ENCODE measurements at places on chromosomes 16 and 17. TPM values are rescaled to one million over a fixed set of nuclear protein-coding genes. Genes with fewer than 3 reads are reported as not detected.

GRCh38 chr16:55000595-55000994, 69.9 kb downstream of the IRX5 start:
- DNase-seq, result no peak

- DNase-seq, result peak; percentile 74
These were observed 29.8 kb downstream of the PRSS54 start for GRCh38 chr16:58264961-58265479.

GRCh38 chr16:4077174-4077649, 39.0 kb downstream of the ADCY9 start:
- DNase-seq, result no peak

DNA sequence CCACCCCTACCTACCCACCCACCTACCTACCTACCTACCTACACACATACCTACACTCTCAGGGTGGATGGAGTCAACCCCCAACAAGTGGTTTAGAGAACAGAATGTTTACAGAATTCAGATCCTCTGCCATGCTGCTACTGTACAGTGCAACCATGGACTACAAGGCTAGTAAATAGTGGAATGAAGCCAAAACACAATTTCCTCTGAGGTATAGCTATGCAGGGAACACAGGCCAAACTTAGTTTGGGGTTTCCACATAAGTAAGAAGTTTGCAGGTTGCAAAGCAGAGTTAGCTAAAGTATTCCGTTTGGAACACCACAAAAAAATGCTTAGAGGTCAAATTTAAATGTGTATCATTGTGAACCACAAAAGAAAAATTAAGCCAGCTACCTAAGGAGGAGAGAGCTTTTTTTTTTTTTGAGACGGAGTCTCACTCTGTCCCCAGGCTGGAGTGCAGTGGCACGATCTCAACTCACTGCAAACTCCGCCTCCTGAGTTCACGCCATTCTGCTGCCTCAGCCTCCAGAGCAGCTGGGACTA, 2.7 kb upstream of the AP1G1 start:
- no peak for DNase-seq

- no peak for DNase-seq
These were observed 6.9 kb downstream of the DEXI start for GRCh38 chr16:10935226-10935915.

DNA sequence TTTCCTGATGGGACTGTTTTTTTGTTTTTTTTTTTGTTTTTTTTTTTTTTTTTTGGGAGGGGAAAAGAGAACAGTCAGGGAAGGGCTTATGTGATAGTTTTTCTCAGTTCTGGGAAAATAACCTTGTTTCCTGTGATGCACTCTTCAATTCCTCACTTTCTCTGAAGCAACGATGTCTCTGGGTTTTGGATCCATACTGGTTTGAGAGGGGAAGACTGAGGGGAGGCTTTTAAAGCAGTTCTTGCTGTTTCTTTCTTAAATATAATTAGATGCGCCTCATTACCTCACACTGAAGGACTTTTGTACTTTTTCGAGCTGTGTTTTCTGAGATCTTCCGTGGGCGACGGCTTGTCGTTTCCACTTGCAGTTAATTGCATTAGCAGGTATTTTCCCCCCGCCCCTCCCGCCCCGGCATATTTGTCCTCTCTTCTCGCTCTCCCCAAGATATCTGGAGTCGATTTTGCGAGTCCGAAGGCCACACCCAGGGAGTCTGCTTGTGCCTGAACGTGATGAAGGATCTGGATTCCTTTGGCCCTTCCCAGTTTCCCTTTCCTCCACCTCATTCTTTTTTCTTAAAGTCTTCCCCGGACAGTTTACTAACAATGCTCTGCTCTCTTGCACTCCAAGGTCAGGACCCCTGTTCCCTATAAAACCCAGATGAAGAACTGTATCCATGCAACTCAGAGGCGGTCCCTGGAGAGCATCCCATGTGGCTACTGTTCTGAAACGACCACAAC, 125.2 kb upstream of the ZFHX3 start:
- no peak for DNase-seq

The CSH2 gene
- not detected for total RNA-seq

DNA sequence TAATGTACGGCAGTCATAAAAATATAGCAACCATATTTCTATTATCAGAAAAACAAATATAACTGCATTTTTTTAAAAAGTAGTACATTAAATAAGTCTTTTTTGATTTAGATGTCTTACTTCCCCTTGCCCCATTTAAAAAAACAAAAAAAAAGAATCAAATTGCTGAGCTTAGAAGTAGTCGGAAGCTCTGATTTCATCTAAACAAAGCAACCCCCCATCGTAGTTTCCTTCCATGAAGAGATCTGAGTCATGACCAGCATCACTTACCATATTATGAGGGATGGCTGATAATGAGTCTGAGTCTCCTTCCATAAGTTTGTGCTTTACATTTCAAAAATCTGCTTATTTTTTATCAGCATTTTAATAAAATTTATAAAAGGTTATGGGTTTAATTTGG, 86.2 kb downstream of the ITFG1 start:
- DNase-seq, result no peak

- no peak for DNase-seq
These were observed 46.9 kb downstream of the SOCS1 start for GRCh38 chr16:11208916-11209665.

GRCh38 chr17:69723316-69723715, 308.8 kb downstream of the MAP2K6 start:
- DNase-seq, result no peak

DNA sequence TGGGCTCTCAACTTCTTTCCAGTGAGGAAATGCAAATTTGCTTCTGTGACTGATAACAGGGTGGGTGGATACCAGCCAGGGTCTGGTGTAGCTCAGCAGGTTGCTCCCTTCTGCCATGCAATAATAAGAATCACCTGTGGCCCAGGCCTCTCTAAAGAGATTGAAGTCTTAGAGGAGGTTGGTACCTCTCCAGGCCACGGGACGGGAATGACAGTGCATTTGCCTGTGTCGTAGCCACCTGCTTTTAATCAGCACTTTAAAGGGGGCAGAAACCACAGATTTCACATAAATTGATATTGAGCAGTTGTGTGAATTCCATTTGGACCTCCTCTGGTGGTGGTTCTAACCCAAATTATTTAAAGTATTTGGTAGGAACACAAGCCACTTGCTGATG, 246.9 kb downstream of the PRKCA start:
- DNase-seq, result peak; percentile 46

DNA sequence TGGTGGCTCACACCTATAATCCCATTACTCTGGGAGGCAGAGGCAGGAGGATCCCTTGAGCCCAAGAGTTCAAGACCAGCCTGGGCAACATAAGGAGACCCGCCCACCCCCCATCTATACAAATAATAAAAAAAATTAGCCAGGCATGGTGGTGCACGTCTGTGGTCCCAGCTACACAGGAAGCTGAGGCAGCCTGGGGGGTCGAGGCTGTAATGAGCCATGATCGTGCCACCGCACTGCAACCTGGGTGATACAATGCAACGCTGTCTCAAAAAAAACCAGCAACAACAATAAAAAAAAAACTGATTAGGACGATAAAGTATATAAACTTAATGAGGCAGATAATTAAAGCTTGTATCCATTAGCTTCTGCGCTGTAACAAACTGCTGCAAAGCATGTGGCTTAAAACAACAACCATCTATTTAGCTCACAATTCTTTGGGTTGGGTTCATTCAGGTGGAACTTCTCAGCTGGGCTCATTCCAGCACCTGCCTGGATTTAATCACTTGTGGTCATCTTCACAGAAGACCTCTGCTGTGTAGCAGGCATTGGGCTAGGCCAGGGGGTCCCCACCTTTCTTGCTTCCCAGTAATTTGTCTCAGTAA, 45.8 kb downstream of the LCMT1 start:
- DNase-seq, result no peak

DNA sequence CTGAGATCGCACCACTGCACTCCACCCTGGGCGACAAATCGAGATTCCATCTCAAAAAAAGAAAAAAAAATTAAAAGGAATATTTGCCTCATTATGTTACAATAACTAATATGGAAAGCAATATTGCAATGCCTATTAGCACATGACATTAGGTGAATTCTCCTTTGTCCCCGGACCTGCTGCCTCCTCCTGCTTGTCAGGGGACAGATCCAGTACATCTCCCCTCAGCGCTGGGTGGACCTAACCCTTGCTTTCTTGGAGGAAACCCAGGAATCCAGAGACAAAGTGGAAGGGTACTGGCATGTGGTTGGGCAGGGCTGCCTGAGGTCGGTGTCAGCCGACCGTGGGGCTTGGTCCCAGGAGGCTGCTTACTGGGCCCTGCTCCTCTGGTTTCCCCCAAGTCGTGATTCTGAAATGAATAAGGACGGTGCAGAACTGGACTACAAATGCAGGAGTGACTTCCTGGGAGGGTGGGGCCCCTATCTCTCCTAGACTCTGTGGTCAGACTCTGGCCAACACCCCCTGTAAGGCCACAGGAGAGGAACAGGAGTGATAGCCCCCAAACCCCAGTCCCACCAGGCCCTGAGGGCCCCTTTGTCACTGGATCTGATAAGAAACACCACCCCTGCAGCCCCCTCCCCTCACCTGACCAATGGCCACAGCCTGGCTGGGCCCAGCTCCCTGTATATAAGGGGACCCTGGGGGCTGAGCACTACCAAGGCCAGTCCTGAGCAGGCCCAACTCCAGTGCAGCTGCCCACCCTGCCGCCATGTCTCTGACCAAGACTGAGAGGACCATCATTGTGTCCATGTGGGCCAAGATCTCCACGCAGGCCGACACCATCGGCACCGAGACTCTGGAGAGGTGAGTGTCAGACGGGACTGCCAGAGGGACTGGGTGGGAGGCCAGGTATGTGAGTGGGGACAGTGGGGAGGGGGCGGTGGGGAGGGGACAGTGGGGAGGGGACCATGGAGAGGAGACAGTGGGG, at the start of gene HBZ:
HBZ (plus strand) TSS at position 504 of the 988 bp plus-strand sequence; CDS start at position 770, 266 bp downstream.
- no peak for DNase-seq

GRCh38 chr16:48862087-48862532, 252.1 kb upstream of the N4BP1 start:
- DNase-seq, result peak; percentile 48

The MED9 gene
- 28.3 TPM for total RNA-seq

The HEATR9 gene
- not detected for total RNA-seq

The SGCA gene
- total RNA-seq, result not detected

DNA sequence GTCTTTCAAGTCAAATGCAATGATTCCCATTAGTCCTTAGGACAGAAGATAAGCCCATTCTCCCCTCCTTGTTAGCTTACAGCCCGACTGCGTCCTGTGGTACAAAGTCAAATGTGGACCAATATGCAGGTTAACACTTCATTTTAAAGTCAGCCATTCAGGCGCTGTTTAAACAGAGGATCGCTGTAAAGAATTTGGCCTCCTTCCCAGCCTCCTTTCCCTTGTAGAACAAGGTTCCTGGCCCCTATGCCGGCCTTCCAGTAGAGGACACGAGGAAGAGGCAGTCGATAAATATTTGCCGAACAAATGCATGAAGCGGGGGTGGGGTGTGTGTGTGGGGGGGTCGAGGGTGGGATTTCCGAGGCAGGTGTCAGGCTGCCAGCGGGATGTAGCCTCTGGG, 4.3 kb downstream of the SDK2 start:
- DNase-seq, result peak; percentile 21

GRCh38 chr16:68491576-68491950, 43.3 kb upstream of the SMPD3 start:
- DNase-seq, result no peak

GRCh38 chr17:69344939-69345338, 18.0 kb upstream of the ABCA5 start:
- DNase-seq, result peak; percentile 69

The PIRT gene
- not detected for total RNA-seq

DNA sequence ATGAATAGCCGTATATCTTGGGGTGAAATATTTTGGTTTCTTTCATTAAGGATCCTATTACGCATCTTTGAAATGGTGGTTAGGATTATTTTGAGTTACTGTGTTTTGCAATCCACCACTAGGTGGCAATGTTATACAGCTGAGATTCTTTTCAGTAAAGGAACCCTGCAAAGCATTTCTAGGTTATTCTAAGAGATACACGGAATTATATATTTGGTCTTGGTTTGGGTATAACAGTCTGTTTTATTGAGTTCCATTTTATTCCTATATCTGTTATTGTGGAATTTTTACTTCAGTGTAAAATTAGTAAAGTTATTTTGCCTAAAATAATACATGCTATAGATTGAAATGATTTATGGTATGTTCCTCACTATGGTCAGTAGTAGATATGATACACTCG, 62.9 kb upstream of the CPHXL start:
- DNase-seq, result peak; percentile 67

GRCh38 chr17:1759529-1759928, 2.3 kb upstream of the SERPINF1 start:
- DNase-seq, result peak; percentile 53

DNA sequence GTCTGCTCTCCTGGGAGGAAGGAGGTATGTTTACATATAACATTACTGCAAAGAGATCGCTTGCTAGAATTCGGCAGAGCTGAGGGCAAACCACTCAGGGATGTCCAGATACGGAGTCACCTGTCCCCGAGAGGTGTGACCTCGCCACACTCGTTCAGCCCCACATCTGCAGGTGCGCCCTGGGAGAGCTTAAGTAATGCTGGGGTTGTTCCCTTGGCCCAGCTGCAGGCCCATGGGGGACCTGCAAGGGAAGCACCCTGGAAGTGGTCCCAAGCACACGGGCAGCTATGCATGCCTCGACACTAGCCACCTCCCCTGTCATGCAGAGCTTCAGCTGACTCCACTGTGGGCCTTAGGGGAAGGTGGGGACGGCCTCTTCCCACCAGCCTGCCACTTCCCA, 22.2 kb downstream of the USP22 start:
- no peak for DNase-seq

DNA sequence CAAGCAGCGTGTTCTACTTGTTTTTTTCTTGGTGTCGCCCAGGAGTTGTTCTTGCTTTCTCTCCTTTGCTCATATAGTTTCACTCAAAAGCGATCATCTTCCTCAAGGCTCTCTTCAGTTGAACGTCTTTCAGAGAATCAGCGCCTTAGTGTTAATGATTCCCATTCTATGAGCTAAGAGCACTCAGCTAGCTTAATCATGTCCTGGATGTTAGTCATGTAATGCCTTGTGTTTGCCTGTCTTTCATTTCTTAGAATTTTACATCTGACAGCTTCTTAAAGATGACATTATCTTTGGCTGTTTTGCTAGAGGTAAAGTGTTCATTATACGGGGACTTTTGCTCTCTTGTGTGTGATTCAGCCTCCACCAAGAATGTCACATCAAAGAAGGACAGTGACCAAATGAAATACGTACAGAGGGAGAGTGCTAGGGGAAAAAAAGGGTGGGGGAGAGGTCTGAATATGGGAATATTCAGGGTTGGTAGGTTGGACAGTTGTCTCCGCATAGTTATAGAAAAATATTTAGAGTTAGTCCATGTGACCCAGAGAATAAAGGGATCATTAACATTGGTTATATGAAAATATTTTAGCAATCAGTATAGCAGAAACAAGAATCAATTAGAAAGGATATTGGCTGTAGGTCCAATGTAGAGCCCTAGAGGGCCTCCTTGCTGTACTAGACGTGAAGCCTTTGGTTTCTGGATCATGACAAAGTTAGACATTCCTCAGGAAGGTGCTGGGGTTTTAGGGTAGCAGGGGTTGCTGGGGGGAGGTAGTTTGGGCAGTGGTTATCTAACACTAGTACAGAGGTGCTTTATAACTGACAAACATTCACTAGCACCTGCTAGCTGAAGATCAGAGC, 31.9 kb upstream of the ANKFN1 start:
- DNase-seq, result peak; percentile 26

The HSD11B2 gene
- total RNA-seq, result 2.4 TPM

GRCh38 chr16:1768767-1769401, 2.5 kb downstream of the NME3 start:
- DNase-seq, result no peak

Measured in PC-3 (cell line).